Fibroblast of upper back skin (primary cell): ENCODE measurements at places on chromosomes 12 and 14.
A peak's percentile ranks its signal among the peaks of the same experiment; 100 is the strongest.

DNA sequence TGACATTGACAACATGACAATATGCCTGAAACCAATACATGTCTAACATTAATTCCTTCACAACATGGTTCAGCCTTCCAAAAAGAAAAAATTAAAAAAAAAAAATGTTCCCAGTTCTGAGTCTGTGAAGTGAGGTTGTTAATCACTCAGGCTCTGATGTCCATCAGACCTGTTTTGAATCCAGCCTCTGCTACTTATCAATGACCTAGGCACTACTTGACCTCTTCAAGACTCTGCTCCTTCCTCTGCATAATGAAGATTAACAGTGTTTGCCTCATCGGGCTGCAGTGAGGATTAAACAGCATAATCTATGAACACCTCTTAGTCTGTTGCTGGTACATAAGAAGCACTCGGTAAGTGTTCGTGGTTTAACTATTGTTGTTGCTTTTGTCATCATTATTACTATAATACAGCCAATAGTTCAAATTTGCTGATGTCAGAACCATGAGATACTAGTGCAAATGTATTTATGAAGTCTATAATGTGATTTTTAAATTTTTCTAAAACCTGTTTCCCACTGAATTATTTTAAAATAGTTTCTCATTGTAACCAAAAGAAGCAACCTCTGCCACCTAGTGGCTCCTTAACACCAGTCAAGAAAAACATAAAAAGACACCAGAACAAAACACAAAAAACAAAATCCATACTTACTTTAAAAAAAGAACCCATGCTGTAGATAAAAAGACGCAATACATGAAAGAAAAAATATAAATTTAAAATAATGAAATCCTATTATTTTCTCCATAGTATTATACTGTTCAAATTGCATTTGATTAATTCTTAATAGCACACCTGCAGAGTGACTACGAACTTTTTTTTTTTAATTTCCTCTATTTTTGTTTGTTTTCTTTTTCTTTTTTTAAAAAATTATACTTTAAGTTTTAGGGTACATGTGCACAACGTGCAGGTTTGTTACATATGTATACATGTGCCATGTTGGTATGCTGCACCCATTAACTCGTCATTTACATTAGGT lies 20.3 kb upstream of the TMX1 start:
- DNase-seq, result peak; percentile 29

DNA sequence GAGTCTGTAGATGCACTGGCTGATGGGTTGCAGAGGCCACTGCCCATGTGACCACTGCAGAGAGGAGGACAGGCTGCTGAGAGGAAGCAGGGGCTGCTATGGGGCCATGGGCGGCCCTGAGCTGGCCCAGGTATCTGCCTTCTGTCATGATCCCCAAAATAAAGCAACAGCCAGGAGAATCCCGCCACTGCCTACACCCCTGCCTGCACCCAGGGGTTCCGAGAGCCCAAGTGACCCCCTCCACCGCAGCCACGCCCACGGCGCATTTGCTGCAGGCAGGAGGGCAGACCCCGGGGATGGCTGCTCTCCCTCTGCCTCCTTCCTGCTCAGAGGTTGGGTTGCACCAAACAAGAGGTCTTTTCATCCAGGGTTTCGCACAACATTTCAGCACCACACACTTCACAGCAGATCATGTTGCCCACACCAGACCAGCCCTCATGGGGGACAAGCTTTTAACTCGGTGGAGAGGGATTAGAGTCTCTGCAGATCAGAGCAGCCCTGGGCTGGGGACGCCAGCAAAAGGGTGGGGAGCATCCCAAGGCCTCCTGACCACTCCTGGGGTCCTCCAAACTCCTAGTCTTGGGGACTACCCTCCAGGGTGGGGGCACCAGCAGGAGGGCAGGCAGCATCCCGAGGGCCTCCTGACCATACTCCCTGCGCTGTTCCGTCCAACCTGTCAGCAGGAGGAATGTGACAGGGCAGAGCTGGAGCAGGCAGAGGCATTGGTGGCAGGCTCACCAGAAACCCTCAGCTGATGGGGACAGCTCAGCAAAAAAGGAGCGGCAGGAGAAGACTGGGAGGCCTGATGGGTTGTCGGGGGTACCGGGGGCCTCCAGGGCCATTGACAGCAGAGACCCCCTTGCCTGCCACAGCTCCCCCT lies 14.1 kb downstream of the CCDC85C start:
- no peak for DNase-seq

DNA sequence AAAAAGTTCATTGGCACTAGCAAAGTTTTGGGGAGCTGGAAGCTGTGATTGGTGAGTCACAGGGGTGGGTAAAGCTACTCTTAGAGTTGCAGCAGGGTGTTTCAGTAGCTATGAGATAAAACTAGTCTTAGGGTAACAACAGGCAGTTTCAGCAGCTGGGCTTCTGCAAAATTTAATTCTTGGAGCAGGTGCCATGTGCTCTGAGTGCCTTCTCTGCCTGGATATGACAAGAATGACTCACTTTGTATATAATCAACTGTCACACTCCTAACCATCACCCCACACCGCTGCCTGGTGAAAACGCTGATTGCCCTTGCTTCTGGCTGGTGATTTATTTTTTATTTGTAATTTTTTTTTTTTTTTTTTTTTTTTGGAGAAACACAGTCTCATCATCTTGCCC lies 10.5 kb upstream of the PLBD2 start:
- no peak for DNase-seq

DNA sequence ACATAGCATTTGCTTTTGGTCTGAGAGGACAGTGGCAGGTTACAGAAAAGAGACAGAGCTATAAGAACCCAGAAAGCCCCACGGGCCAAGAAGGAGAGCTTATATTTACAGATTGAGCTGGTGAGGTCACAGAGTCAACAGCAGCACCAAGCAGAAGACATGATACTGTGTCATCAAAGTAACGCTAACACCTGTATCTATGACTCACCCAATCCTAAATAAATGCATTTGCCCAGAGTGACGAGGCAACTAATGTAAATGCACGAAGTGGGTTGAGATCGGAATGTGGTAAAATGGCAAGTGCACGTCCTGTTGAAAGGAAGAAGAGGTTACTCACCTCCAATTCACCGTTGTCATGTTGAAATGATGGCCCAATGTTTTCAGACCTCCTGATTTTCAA lies 6.7 kb upstream of the CD163L1 start:
- no peak for DNase-seq

DNA sequence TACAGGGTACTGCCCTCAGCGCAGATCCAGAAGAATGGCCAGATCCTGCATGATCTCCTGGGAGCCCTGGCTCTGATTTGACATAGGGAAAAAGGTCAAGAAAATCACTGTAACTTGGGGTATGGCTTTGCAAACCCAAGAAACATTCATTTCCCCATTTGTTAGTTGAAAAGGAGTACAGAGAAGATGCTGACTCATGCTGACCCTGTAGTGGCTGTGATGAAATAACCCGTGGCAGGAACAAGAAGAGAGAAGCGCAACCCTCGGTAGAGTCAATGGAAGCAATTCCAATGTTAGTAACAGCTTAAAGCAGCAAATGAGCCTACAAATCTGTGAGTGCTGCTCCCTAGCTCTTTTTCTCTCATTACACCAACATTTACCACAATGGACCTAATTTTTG lies 281.6 kb upstream of the NPAS3 start:
- peak; percentile 86 for DNase-seq

GRCh38 chr12:17016116-17016864 lies 410.3 kb upstream of the LMO3 start:
- DNase-seq, result no peak

- DNase-seq, result peak; percentile 10
Observed at GRCh38 chr12:25249931-25250738, 594 bp downstream of the KRAS start.

- DNase-seq, result no peak
Observed at GRCh38 chr12:46110223-46110611, 119.8 kb upstream of the SCAF11 start.

- DNase-seq, result no peak
Observed at GRCh38 chr14:104939666-104940410, 15.2 kb downstream of the PLD4 start.

DNA sequence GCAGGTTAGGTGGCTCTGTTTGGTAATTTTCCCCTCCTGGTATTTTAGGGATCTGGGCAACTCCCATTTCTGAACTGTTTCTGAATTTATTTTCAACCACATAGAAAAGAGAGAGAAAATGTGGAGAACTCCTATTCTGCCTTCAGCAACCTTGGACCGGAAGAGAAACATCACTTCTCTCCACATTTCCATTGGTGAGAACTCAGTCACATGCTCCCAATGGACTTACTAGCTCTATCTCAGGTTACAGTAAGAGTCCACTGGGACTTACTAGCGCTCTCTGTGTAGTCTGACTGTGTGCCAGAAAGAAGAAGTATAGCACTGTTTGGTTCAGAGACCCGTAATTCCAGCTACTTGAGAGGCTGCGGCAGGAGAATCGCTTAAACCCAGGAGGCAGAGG lies 383.2 kb downstream of the DUSP6 start:
- no peak for DNase-seq

DNA sequence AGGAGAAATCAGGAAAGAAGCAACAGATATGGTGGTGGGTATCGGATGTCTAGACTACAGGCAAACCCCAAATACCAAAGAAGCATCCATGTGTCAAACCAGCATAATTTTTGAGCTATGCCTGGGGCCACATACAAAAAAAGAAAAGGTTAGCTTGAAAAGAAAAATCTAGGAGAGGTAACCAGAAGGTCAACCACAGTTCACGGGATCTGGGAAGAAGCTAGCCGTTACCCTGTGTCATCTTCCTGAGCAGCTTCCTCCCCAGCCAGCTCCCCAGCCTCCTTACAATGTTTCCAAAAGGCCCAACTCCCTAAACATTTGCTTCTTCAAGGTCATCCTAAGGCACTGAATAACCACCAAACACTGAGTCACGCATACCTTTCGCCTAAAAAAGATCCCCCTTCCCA lies 3.1 kb downstream of the SINHCAF start:
- DNase-seq, result peak; percentile 63

- DNase-seq, result peak; percentile 3
Observed at GRCh38 chr14:91830777-91831176, 36.6 kb downstream of the TC2N start.
